ENCODE measurements at places on chromosomes 2 and 18.

DNA sequence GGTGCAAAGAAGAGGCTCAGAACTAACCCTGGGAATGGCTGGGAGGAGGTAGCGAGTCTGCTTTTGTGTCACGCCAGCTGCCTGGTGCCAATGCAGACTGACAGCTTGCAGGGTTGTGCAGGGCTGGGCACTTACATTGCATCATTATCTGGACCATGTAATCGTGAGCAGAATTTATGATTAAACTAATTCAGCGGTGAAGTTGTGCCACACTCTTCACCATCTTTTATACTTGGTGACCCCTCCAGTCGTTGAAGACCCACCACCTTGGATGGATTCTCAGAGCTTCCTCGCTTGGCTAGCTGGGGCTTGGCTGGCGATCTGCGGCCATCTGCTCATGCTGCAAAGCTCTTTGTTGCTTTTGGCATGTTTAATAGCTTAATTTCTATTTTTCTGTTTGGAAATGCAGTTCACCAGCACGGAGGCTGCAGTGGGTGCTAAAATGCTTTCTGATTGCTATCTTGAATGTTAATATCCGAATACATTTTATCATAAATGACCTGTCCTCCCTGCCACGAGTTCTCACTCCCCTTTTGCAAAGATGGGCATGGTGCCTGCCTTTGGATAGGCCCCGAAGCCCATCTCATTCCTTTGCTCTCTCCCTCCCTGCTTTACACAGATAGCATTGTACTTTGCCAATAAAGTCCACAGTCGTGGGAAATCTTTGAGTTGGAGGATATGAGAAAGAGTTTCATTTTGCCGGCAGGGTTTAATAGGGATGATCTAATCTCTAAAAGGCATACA lies 188.2 kb downstream of the PRKCE start:
- DNase-seq = no peak

GRCh38 chr2:174577967-174578589 lies 19.5 kb downstream of the WIPF1 start:
- DNase-seq = peak; percentile 80

DNA sequence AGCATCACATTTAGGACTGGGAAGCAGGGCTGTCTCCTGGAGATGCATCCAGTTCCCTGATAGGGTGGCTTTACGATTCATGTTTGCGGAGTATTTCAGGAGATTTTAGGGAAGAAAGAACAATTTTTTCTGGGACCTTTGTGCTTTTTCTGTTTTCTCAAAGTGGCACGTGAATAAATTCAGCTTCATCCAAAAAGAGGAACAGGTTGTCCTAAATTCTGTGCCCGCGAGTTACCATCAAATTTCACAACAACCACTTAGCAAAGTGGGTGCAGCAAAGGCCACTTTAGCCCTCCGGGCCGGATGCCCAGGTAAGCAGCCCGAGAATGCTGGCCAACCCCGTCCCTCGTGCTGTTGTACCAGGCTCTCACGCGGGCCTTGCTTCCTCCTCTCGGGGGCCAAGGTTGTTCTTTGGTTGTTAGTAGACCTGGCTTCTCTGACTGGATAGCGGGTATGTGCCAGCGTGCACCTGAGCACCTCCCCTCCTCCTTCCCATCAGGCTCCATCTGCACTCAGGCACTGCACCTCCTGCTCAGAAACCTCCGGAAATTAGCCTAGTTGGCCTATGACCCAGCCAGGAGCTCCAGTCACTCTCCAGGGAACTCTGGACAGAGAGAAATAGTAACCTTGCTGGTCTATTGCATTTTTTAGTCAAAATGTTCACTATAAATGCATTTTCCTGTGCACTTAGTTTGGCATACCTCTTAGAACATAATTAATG lies 83.0 kb downstream of the CMPK2 start:
- DNase-seq = no peak

GRCh38 chr2:82120654-82121053 lies 1816.1 kb upstream of the LRRTM1 start:
- no peak for DNase-seq

- DNase-seq = no peak
Observed at GRCh38 chr18:10685484-10685883, 159.7 kb downstream of the NAPG start.

DNA sequence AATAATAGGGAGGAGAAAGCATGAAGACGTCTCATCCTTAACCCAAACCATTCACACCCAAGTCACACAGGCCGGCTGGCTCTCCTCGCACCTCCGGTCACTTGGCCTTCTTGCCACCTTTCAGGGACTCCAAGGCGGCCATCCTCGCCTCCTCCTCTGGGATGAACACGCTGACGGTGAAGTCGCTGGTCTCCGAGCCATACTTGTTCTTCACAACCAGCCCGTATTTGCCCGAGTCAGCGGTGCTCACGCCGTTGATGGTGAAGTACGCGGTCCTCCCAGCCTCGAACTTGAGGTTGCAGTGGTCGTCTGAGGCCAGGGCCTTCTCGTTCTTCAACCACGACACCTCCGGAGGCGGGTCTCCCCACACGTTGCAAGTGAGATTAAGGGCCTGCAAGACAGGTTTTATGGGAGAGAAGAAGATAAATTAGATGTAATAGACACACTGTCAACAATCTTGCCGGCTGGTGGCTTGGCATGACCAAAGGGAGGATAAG lies 54.3 kb upstream of the LPIN2 start:
- no peak for DNase-seq

DNA sequence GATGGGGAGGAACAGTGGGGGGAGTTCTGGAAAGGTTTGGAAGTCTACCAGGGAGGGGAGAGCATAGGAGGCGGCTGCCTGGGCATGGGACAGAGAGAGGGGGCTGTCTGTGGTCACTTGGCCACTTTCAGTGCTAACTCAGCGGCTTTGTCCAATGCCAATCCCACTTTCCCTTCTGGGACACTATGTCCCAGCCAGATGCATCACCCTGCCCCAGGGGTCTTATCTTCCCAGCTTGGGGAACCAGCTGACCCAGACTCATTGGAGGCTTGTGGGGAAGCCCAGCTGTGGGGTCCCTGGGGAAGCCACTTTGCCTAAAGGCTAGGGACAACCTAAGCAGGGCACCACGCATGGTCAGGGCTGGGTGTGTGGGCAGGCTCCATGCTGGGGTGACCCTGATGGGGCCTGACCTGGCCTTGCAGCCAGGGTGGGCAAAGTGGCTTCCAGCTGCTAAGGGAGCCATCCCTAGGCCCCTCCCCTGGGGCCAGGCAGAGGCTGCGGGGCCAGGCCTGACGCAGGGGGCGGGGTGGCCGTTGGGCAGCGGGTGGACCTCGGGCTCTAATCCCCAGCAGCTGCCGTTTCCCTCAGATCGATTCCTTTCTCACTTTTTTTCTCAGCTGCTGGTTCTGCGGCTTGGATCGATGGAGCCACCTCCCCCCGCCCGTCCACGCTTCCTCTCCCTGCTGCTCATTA lies 1.6 kb upstream of the ASIC4 start:
- DNase-seq = no peak

DNA sequence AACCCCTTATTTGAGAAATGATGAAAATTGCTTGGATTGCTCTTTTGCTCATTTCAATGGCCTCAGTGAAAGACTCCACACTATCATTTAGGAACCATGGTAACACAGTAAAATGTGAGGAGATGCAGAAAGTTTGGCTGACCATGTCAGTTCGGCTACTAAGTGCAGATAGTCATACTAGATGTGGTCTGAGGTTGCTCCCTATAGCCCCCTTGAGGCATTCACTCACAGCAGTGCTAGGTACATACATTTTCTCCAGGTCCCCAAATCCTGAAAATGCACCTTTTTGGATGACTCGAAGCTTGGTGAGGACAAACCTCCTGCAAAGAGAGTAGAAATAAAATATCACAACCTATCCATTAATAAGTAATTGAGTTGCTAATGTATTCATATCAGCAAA lies 86.3 kb downstream of the FSHR start:
- DNase-seq = no peak

DNA sequence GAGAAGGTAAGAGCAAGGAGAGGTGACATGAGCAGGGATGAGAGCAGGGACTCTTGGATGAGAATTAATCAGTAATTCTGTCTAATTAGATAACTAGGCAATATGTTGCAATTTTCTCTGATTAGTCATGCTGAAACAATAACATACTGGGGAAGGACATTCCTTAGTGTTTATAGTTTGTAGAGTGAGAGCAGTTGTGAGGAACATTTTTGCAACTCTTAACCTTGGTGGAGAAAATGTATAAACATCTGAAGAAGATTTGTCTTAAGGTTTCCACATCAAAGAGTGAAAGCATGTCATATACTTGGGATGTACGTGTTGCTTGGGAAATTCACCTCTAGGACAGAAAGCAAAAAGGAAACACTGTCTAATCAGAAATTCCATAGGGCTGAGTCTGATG lies 955.4 kb upstream of the FANCL start:
- DNase-seq = no peak

GRCh38 chr2:10536569-10537133 lies 88.5 kb upstream of the ODC1 start:
- no peak for DNase-seq

GRCh38 chr2:129329574-129329973 lies 649.9 kb upstream of the RAB6C start:
- no peak for DNase-seq

GRCh38 chr2:11527001-11527400 lies 6.8 kb upstream of the GREB1 start:
- no peak for DNase-seq

DNA sequence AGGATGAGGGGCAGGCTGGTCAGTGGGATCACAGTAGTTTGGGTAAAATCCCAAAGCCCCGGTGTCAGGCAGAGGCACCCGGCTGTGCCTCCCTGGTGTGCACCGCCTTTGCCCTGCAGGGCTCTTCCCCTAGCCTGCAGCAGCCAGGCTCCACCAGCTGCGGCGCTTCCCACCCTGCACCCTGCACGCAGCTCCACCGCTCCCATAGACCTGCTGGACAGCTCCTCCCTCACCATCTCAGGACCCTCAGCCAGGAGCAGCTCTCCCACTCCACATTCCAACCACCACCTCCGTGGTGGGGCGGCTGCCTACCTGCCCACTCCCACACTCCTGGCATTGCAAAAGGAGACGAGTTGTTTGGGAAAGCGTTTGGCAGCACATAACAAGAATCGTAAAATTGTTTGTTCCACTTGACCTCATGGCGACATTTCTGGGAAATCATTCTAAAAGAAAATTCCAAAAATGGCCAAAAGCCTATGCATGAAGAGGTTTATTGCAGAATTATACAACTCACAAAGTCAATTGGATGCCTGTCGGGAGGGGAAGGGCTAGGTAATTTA lies 287.4 kb upstream of the HDAC4 start:
- no peak for DNase-seq

GRCh38 chr18:32441533-32441932 lies 29.1 kb downstream of the GAREM1 start:
- DNase-seq = no peak

DNA sequence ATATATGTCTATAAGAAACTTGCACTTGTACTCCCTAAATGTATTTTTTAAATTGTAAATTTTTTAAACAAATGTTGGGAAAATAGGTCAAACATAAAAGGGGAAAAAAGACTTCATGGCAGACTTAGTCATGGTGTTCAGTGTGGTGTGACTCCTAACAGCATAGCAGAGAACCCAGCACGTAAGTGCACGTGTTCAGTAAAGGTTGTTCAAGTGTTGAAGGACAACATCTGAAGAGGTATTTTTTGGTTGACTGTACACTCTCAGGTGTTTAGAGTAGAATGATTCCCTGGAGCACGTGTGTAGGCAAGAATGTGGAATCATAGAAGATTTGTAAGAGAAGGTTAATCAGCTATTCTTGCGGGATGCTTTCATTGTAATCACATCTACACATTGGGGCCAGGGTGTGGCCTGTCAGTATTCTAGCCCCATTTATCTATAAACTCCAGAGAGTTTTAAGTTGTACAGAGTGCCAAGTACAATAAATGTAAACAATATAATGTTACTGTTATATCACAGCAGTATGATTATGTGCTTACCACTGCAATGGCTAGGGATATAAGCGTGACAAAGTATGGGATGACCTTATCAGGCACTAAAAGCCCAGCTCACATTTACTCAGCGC lies 106.8 kb downstream of the CRIM1 start:
- DNase-seq = no peak

- no peak for DNase-seq
Observed at GRCh38 chr2:85534099-85534498, 4.9 kb upstream of the MAT2A start.

- DNase-seq = no peak
Observed at GRCh38 chr2:27083410-27084296, 2.9 kb upstream of the KHK start.

DNA sequence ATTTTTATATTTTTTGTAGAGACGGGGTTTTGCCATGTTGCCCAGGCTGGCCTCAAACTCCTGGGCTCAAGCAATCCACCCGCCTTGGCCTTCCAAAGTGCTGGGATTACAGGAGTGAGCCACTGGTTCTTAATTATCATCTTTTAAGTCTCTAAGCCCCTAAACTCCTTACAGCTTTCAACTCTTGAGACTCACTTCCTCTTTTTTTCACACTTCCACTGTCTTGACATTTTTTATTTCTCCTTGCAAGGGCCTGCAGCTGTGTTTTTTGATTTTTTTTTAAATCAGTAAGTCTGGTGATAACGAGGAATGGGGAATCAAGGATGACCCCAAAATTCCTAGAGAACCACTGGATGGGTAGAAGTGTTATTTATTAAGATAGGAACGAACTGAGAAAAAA lies 8.6 kb upstream of the ABCB11 start:
- DNase-seq = no peak

- DNase-seq = no peak
Observed at GRCh38 chr2:62947403-62947802, 103.2 kb upstream of the OTX1 start.

- no peak for DNase-seq
Observed at GRCh38 chr2:216130346-216130971, 21.3 kb downstream of the XRCC5 start.

DNA sequence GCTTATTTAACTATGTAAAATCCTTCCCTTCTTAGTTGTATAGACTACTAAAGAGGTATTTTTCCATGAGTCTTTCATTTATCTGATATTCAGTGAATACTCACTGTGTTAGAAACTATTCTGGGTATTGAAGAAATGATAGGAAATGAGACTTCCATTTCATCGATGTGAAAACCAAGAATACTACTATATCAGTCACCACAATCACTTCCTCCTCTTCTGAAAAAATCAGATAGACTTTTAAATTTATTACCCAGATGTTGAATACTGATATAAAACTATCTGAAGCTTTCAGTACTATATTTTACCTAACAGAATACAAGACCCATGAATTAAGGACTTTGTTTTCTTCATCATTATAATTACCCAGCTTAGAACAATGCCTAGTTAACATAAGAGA lies 1801.1 kb upstream of the CELF4 start:
- DNase-seq = no peak
